ENCODE measurements at places on chromosomes 3 and 15.
A peak's percentile ranks its signal among the peaks of the same experiment; 100 is the strongest.

DNA sequence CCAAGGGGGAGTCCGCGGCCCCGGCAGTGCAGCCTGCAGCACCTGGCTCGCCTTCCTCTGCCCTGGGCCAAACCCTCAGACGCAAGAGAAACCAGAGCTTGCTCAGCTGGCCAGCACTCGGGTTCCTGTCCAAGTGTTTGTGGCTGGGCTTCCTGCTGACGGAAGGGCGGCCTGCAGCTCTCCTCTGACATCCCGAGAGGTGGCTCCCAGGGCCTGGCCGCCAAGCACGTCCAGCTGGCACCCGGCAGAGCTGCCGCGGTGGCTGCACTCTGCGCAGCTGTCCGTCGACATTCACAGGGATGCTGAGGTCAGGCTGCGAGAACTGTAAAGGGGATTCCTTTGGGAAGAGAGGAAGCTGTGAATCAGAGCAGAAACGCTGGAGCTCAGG is 85.6 kb downstream of the CPN2 start:
- peaks cover 13% of the 10 kb centered on the region for H3K27me3 ChIP-seq
- no peak overlapping the region for H3K4me3 ChIP-seq
- no peaks in the 10 kb centered on the region for H3K36me3 ChIP-seq
- DNase-seq = no peak
- H3K27ac ChIP-seq = no peak overlapping the region

- H3K27ac ChIP-seq = peak overlapping the region; percentile 61
- no peaks in the 10 kb centered on the region for H3K27me3 ChIP-seq
- H3K4me1 ChIP-seq = peaks cover 78% of the 10 kb centered on the region
Observed at GRCh38 chr15:66411190-66411589, 24.5 kb downstream of the MAP2K1 start.

GRCh38 chr3:148758303-148758884 is 60.7 kb downstream of the AGTR1 start:
- no peaks in the 10 kb centered on the region for H3K4me1 ChIP-seq
- H3K4me3 ChIP-seq = no peak overlapping the region
- H3K36me3 ChIP-seq = no peaks in the 10 kb centered on the region
- H3K27ac ChIP-seq = no peak overlapping the region

DNA sequence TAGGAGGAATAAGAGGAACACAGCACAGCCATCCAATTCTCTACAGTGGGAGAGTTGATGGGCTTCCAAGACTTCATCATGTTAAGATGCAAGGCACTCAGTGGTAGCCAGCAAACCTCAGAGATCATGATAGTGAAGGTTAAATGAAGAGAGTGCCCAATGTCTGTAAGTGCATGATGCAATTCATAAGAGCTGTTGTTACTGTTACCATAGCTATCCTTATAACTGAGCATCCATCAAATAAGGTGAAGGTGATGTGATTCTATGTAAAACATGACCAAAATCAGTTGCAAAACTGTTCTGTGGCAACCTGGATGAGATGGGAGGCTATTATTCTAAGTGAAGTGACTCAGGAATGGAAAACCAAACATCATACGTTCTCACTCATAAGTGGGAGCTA is 289.7 kb downstream of the MAGI1 start:
- H3K4me3 ChIP-seq = no peak overlapping the region
- H3K36me3 ChIP-seq = no peaks in the 10 kb centered on the region
- no peaks in the 10 kb centered on the region for H3K4me1 ChIP-seq
- H3K27me3 ChIP-seq = no peaks in the 10 kb centered on the region
- no peak for DNase-seq
- no peak overlapping the region for H3K27ac ChIP-seq

DNA sequence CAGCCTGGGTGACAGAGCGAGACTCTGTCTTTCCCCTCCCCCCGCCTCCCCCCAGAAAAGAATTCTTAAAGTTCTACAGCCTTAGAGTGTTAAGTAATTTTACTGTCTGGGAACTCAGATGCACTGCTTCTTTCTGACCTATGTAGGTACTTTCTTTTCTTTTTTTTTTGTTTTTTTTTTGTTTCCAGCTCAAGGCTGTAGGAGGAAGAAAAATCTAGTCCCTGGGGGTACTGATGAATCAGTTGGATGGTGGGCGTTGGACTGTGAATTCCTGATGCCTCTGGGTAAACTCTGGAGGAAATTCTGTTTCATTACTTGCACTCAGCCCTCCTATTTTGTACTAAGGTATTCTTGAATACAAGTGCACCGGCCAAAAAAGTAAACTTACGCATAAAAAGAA is 10.8 kb downstream of the GHRL start:
- peaks cover 50% of the 10 kb centered on the region for H3K36me3 ChIP-seq
- DNase-seq = no peak
- H3K27me3 ChIP-seq = no peaks in the 10 kb centered on the region
- H3K4me3 ChIP-seq = no peak overlapping the region
- H3K4me1 ChIP-seq = peaks cover 52% of the 10 kb centered on the region

DNA sequence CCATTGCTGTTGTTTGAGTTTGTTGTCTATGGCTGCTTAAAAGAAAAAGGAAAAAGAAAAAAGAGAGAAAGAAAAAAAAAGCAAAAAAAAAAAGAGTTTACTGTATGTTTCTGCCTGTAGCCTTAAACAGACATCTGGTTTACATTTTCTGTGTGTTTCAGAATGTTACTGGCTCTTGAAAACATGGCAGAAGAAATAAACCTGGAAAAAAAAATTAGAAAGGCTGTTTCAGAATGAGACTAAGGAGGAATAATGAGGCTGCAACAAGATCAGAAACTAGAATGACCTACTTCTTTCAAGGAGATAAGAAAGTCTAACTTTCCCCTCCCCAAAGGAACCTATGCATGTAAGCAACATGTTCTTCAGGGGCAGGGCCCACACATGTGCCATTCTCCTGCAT is 292.1 kb downstream of the DIPK2A start:
- no peaks in the 10 kb centered on the region for H3K36me3 ChIP-seq
- H3K27me3 ChIP-seq = peaks cover 11% of the 10 kb centered on the region
- H3K4me3 ChIP-seq = no peak overlapping the region
- H3K4me1 ChIP-seq = no peaks in the 10 kb centered on the region
- no peak for DNase-seq
- H3K27ac ChIP-seq = no peak overlapping the region

DNA sequence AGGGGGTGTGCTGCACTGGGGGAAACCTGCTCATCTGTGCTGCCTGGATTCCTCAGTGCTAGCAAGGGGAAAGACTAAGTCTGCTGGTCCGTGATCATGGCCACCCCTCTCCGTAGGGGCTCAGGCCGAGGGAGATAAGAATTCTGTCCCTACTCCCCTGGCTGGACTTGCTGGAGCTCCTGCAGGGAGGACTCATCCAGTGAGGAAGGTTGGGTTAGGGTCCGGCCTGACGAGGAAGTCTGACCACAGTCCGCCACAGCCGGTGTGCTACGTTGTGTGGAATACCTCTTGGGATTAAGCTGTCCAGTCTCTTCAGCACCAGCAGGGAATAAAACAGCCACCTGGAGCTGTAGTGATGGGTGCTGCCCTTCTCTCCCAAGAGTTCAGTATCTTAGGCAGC is 1309.1 kb upstream of the CADM2 start:
- no peaks in the 10 kb centered on the region for H3K36me3 ChIP-seq
- no peak for DNase-seq
- no peaks in the 10 kb centered on the region for H3K27me3 ChIP-seq
- H3K27ac ChIP-seq = no peak overlapping the region

DNA sequence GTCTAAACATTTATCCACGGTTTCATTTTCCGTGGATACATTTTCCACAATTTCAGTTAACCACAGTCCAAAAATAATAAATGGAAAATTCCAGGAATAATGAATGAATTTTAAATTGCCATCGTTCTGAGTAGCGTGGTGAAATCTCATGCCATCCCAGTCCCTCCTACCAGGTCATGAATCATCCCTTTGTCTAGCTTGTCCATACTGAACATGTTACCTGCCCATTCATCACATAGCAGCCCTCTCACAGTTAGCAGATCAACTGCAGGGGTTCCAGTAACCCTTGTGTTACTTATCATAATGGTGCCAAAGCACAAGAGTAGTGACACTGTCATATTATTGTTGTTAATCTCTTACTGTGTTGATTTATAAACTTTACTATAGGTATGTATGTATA is 124.5 kb downstream of the GSK3B start:
- H3K4me1 ChIP-seq = peaks cover 23% of the 10 kb centered on the region
- no peaks in the 10 kb centered on the region for H3K27me3 ChIP-seq
- no peak overlapping the region for H3K4me3 ChIP-seq

GRCh38 chr3:33146791-33147445 is 33.1 kb downstream of the CRTAP start:
- no peak overlapping the region for H3K4me3 ChIP-seq
- no peak overlapping the region for H3K27ac ChIP-seq

GRCh38 chr15:89506026-89506686 is 9.8 kb upstream of the RHCG start:
- no peak overlapping the region for H3K27ac ChIP-seq
- no peak for DNase-seq
- H3K27me3 ChIP-seq = peaks cover 14% of the 10 kb centered on the region
- H3K36me3 ChIP-seq = no peaks in the 10 kb centered on the region

DNA sequence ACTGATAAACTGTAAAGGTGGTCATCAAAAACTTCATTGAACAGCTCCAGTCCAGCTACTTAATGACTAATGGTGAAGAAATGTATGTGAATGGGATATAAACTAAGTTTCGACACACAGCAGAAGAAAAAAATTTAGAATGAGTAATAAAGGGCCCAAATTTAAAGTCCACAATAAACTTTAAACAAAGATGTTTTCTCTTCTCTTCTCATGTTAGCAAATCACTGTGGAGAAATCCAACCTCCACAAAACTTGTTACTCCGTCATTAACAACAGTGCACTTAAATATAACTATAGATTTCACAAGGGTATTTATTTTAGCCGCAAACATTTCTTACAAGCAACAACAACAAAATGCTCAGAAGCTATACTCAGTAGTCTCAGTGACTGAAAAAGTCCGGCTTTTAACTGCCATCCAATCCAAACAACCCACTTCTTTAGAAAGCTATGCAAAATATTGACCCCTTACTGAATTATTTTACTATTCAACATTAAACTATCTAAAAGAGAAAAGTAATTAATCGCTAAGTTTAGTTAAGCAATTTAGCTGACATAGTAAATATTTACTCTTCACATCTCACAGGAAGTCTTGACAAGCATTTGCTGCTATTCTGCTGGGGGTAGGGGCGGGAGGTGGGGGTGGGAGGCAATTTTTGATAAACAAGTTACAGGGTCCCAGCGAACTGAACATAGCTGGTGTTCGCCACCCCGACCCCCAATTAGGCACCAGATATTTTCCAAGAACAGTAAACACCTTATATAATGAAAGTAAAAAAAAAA is 2.4 kb downstream of the IGF2BP2 start:
- H3K27me3 ChIP-seq = peaks cover 57% of the 10 kb centered on the region
- peaks cover 10% of the 10 kb centered on the region for H3K4me1 ChIP-seq

DNA sequence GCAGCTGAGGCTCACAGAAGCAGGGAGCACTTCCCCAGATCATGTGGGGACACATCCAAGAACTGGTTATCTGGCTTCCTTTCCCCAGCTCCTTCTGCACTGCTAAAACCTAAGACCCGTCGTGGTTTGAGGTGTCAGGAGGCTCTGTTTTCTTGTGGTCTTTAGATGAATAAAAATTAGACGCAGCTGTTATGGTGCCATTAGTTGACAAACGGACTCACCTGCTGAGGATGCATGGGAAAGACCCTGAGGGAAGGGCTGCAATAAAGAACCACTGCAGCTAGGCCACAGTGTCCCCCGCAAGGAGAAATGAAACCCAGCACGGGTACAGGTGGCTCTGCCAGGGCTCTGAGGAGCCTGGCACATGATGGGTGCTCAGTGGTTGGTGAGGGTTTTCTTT is 99.4 kb downstream of the IQSEC1 start:
- H3K4me3 ChIP-seq = no peak overlapping the region
- peaks cover 17% of the 10 kb centered on the region for H3K4me1 ChIP-seq
- no peaks in the 10 kb centered on the region for H3K27me3 ChIP-seq
- no peak for DNase-seq
- H3K27ac ChIP-seq = no peak overlapping the region

DNA sequence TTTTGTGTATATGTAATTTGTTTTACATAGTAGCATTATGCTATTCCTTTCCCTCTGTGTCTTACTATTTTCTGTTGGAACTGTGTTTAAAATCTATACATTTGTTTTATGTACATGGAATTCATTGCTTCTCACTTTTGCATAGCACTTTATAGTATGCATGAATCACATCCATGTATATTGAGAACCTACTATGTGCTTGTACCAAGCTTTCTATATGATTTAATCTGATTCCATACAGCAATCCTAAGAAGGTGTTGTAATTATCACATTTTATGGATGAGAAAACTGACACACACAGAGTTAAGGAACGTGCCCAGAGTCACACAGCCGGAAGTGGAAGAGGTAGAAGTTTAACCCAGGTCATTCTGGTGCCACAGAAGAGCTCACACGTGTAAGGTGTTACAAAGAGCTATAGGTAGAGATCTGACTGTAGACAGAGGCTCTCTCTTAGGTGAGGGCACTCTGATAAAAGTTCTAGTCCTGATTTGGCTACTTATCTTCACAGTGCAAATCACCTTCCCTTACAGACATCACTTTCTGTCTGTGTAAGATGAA is 3.5 kb upstream of the SMAD3 start:
- H3K4me1 ChIP-seq = peaks cover 20% of the 10 kb centered on the region
- peak overlapping the region; percentile 1 for H3K27ac ChIP-seq

DNA sequence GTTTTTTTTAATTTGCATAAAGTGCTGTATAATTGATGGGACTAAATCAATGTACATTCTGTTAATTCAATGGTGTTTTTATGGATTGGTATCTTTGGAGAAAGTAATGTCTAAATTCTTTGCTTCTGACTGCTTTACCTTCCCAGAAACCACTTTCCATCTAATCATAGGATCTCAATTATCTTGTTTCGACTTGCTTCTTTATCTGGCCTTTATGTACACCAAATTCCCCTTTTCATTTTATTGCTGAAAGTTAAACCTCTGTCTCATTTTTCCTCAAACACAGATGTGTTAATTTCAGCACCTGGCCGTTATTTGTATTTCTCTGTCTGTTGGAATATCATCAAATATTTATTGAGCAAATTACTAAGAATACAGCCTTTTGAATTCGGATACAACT is 287.3 kb upstream of the GBE1 start:
- no peak overlapping the region for H3K4me3 ChIP-seq
- H3K27ac ChIP-seq = no peak overlapping the region
- no peaks in the 10 kb centered on the region for H3K27me3 ChIP-seq
- no peaks in the 10 kb centered on the region for H3K36me3 ChIP-seq

GRCh38 chr3:24773798-24774197 is 279.1 kb upstream of the THRB start:
- H3K36me3 ChIP-seq = no peaks in the 10 kb centered on the region
- H3K27me3 ChIP-seq = no peaks in the 10 kb centered on the region
- H3K27ac ChIP-seq = no peak overlapping the region

DNA sequence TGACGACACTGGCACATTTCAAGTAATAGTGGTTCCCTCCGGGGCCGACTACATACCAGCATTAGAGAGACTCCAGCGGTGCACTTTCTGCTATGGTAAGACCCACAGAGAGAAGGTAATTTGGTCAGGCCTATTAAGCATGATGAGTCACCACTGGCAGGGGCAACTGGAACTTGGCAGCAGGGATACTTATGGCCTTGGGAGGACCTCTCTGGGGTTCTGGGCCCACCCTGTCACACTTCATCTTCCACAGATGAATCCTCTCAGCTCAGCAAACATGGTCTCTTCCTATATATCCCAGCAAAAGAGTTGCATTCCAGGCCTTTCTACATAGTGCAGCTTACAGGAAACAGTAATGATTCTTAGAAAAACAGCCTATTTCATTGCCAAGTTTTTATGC is 88.0 kb downstream of the PIK3R4 start:
- peaks cover 4% of the 10 kb centered on the region for H3K36me3 ChIP-seq
- H3K27ac ChIP-seq = no peak overlapping the region
- H3K4me1 ChIP-seq = no peaks in the 10 kb centered on the region
- H3K27me3 ChIP-seq = no peaks in the 10 kb centered on the region
- no peak overlapping the region for H3K4me3 ChIP-seq

GRCh38 chr15:92059036-92059970 is 205.8 kb downstream of the SLCO3A1 start:
- no peaks in the 10 kb centered on the region for H3K27me3 ChIP-seq
- H3K27ac ChIP-seq = no peak overlapping the region
- H3K4me1 ChIP-seq = no peaks in the 10 kb centered on the region

All from activated naive CD8-positive, alpha-beta T cell treated with anti-CD3 and anti-CD28 coated beads, Interleukin-2, amount 50 U/mL, for 24 hours (primary cell).